ENCODE measurements at places on chromosomes 7 and 10.

GRCh38 chr10:97039538-97040247 is 146.1 kb downstream of the SLIT1 start:
- no peak for DNase-seq

GRCh38 chr7:93185303-93186027 is 37.3 kb upstream of the SAMD9L start:
- DNase-seq = no peak

GRCh38 chr7:39594988-39595620 is 28.3 kb upstream of the RALA start:
- no peak for DNase-seq

DNA sequence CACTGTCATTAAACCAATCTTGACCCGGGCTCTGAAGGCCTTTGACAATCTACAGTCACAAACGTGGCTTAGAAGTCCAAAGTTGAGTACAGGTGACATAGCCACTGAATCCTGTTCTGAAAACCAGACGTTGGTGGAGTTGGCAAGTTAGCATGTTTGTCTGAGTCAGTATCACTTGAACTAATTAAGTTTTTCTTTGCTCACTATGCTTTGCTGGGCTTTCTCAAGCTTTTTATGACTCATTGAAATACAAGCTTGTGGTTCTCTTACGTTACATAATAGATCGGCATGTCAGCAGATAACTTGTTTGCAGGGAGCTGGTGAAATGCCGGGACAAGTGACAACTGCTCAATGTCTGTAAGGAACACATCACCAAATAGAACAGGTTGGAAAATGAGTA is 53.8 kb downstream of the ARL5B start:
- DNase-seq = no peak

DNA sequence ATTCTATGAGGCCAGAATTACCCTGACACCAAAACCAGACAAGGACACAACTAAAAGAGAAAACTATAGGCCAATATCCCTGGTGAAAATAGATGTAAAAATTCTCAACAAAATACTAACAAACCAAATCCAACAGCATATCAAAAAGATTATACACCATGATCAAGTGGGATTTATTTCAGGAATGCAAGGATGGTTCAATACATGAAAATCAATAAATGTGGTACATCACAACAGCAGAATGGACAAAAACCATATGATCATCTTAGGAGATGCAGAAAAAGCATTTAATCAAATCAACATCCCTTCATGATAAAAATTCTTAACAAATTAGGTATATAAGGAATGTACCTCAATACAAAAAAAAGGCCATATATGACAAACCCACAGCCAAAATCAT is 5.6 kb upstream of the SCART1 start:
- DNase-seq = no peak

GRCh38 chr7:153392726-153393125 is 633.2 kb downstream of the ACTR3B start:
- DNase-seq = no peak

DNA sequence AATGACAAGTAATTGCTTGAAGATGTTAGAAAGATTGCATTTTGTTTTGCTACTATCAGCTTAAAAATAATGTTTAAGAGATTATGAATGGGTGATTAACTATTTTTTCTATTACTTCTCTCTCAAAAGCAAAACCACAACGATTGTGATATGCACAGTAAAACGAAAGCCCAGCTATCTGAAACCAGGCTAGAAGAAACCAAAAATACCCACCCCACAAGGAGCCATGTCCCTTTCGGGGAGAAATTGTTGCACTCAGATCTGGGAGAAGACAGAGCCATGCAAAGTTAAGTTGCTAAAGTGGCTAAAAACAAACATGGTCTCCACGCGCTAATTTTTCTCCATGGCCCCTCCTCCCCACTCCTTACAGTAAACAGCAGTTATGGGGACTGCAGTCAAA is 173.6 kb downstream of the RPS24 start:
- no peak for DNase-seq

- DNase-seq = no peak
Observed at GRCh38 chr7:126016722-126017121, 1087.1 kb upstream of the POT1 start.

DNA sequence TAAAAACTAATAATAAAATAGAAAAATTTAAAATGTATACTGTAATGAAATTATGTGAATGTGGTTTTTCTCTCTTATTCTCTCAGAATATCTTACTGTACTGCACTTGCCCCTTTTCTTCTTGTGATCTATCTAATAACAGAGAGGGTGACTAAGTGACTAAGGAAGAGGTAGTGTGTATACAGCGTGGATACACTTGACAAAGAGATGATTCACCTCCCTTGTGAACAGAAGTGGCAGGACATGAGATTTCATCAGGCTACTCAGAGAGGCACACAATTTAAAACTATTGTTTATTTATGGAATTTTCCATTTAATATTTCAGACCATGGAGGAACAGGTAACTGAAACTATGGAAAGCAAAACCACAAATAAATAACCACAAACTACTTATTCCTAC is 806.6 kb upstream of the GHITM start:
- DNase-seq = peak; percentile 6

GRCh38 chr10:11776080-11776479 is 33.9 kb downstream of the ECHDC3 start:
- DNase-seq = no peak

DNA sequence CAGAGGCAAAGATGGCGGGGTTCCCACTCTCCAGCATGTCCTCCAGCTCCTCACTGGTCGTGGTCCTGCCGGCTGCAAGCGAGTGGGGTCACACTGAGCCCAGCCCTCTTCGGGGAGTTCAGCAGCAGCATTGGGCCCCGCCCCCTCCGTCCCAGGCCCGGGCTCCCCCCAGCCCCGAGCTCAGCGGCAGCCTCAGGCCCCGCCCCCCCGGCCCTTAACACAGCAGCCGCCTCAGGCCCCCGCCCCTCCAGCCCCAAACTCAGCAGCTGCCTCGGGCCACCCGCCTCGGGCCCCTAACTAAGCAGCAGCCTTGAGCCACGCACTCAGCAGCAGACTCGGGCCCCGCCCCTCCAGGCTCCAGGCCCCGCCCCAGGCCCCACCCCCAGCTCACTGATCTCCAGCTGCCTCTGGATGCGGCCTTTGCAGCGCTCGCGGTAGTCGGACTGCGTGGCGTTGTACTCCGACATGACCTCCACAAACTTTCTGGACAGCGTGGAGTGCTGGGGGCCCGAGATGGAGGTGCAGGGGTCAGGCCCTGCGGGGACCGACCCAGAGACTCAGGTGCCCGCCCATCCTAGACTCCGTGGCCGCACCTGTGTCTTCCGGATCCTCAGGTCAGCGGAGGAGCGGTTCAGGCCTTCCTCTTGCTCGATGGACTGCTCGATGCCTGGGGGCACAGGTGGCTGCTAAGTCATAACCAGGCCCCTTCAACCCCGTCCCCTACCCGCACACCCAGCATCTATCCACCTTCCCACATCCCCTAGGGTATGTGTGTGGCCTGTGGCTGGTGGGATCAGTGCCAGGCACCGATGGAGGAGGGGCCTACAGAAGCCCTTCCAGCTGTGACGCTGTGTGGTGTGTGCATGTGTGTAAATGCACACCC is 15.5 kb downstream of the STX1A start:
- DNase-seq = no peak

- no peak for DNase-seq
Observed at GRCh38 chr10:95469676-95470075, 91.5 kb downstream of the SORBS1 start.

DNA sequence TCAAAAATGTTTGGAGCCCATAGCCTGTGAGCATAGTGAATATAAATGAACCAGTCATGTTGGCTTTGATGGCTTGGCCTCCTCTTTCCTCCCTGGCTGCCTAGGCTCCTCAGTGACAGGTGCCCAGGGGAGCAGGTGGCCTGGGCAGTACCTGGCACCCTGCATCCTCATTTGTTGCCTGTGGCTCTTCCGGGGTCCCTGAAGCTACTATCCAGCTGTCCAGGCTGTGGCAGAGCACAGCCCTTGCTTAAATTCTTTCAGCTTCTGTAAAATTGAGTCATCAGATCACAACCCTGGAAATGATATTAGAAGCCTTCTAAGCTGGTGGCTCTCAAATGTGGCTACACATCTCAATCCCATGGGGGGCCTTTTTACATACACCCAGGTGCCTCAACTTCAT is 525.4 kb downstream of the GALNT17 start:
- DNase-seq = no peak

Measured in NCI-H510A treated with DMSO at 0.1 percent for 48 hours (cell line).